MG63 (cell line): ENCODE measurements at places on chromosomes 1 and 21. TPM values are rescaled to one million over a fixed set of nuclear protein-coding genes. Genes with fewer than 3 reads are reported as not detected.

NT5C1A gene
- total RNA-seq = not detected in 2 replicates

ZSWIM5 gene
- total RNA-seq = 0.12 and 0.56 TPM in 2 replicates

DNA sequence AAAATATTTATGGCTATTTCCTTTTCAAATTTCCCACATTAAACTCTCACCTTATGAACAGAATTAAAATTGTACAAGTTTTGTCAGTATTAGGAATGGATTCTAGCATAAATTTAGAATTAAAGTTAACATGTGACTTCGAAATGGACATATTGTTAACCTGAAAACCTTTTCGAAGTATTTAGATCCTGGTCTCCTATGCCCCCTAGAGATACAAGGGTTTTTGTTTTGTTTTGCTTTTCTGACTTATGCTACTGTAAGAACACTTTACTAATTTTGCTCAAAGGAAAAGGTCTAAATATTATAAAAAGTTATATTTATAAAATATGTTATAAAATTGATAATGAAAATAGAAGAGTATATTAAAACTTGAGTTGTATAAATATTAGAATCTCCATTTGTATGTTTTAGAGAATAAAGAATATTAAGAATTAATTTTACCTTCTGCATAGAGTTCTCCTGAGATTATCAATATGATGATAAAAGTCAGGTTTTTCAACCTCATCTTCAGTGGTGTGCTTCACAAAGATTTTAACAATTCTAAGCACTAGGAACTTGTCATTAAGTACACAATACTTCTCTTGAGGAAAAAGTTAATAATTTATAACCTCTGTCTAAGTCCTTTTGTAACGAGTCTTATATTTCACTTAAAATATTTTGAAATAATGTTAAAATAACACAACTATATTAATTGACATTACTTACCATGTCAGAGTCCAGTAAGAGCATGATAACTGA, at the start of gene F13B:
Gene F13B (minus strand): TSS at position 542 of the 738 bp plus-strand sequence. CDS start 37 bp downstream, at position 505.
- no peak for DNase-seq

- no peak for DNase-seq
These were observed 99.8 kb downstream of the INTS7 start for GRCh38 chr1:211935448-211935970.

DNA sequence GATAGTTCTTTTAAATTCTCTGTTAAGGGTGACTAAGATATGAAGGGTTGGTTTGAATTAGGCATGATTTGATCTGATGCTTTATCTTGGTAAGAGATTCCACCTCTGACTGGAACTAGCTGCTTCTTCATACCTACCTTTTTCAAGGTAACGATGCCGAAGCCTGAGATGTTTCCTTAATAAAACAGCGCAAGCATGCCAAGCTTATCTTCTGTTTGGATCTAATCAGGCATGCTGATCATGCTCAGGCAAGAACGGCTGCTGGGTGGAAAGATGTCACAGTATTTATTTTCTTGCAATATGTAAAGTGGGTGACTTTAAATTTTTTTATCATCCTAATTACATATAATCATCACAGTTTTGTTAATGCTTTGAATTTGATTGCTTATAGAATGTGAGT, 148.7 kb downstream of the ADGRL2 start:
- DNase-seq = no peak

- no peak for DNase-seq
These were observed 14.5 kb downstream of the LRRC8B start for GRCh38 chr1:89539128-89539527.
